ENCODE measurements at places on chromosomes 2 and 18.

GRCh38 chr2:159939946-159940345 is 122.5 kb downstream of the PLA2R1 start:
- no peak for DNase-seq

DNA sequence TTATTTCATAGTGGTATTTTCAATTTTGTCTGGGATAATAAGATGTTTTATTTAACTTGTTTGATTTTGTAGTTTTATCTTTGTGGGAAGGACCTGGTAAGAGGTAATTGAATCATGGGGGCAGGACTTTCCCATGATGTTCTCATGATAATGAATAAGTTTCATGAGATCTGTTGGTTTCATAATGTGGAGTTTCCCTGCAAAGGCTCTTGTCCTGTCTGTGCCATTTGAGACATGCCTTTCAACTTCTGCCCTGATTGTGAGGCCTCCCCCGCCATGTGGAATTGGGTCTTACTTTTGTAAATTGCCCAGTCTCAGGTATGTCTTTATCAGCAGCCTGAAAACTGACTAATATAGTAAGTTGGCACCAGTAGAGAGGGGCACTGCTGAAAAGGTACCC is 77.8 kb upstream of the ARHGAP15 start:
- no peak for DNase-seq

DNA sequence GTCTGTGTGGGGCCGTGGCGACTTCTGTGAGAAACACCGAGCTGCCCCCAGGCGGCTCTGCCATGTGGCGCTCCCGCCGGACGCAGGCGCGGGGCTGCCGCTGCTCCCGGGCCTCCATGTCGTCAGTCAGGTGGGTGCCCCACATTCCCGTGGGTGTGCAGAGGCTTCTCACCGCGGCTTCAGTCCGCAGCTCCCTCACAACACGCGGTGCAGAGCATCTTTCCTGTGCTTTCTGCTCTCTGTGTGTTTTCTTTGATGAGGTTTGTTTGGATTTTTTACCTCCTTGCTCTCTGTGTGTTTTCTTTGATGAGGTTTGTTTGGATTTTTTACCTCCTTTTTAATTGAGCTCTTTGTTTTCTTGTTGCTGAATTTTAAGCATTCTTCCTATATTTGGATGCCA is 13.0 kb downstream of the AQP12A start:
- peak; percentile 19 for DNase-seq

GRCh38 chr2:238370823-238371372 is 50.6 kb downstream of the TRAF3IP1 start:
- DNase-seq: peak; percentile 16

DNA sequence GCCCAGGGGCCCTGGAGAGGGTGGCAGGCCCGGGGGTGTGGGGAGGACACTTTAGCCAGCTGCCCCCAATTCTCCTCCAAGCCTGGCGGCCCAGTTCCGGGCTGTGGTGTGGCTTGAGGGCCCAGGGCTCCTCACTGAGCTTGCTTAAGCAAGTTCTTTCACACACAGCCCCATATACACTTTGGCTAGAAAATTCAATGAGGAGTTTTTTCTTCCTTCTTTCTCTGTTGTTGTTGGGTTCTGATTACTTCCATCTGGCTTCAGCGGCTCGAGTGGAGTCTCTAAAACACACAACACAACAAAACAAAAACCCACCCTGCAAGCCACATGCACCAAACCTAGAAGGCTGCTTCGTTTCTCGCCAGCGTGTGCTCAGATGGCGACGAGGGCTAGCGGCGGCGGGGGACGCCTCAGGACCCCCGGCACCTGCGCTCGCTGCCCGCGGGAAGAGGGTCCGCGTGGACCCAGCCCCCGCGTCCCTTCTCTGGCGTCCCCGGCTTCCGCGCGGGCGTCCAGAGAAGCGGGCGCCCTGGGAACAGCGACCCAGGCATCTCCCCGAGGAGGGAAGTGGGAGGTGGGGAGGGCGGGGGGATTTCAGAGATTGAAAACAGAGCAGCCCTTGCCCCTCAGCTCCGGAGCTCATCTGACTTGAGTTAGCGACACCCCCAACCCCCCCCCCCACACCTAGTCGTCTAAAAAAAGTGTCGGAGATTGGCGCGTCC is 577 bp upstream of the GLI2 start:
- no peak for DNase-seq

- no peak for DNase-seq
Measured at GRCh38 chr2:189047171-189047888, 73.2 kb downstream of the COL3A1 start.

GRCh38 chr2:149627111-149627801 is 39.7 kb upstream of the MMADHC start:
- DNase-seq: no peak

DNA sequence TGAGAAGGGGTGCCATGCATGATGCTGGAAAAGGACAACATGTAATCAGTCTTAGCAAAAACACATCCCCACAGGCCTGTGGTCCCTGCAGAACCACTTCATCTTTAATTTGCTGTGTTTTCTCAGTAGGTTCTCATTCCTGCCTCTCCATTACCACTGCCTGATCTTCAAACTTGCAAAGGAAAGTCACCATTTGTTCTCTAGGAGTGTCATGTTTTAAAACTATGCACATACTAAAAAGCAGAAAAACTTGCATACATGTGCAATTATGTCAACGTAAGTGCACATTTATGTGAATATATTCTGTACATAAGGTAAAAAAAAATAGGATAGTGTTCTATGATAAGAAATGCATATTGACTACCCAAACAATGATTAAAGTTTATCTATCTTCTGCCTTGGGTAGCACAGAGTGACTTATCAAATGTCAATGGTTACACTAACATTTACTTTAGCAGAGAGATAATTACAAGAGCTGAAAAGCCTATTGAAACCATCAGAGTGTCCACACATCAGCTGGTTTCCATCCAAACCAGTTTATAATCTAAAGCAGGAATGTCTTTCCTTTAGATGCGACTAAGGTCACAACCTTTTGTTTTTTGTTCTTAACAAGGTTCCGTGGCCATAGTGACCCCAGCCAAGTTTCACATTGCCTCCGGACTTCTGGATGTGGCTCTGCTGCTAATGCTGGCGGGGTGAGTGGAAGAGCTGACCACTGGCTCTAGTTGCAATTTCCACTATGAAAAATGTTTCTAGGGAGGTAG is 58.7 kb upstream of the RMDN2 start:
- no peak for DNase-seq

GRCh38 chr18:46156124-46156745 is 52.0 kb downstream of the HAUS1 start:
- DNase-seq: no peak

DNA sequence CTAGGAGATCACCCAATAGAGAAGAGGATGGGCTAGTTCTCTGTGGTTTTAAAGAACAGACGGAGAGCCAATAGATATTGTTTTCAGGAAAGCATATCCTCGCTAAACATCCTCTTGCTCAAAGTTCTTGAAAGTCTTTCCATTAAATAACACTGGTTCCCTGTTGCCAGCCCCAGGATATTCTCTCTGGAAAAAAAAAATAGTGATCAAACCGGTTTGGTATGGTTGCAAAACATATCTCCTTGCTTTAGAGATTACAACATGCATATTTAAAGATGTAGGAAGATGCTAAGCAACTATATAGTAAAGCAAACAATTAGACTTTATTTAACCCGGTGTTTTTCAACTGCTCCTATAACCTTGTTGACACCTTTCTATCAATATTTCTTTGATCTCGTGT is 211.4 kb downstream of the CMPK2 start:
- no peak for DNase-seq

GRCh38 chr2:220335591-220335915 is 708.1 kb downstream of the SLC4A3 start:
- DNase-seq: no peak

DNA sequence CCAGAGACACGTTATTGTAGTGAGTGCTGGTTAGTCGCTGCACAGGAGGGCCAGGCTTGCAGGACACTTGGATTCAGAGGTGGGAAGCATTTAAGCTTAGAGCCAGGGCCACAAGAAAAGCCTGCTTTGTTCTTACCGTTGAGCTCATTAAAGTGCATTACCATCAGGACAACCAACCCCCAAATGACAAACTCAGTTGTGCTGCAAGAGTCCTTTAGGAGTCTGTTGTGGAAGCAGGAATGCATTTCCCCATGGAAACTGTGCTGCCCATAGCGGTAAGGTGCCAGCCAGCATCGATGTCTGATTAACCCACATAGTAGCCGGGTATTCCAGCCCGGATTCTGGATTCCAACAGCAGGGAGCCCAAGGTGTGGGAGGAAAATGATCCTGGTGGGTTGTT is 23.4 kb upstream of the REEP1 start:
- DNase-seq: no peak

DNA sequence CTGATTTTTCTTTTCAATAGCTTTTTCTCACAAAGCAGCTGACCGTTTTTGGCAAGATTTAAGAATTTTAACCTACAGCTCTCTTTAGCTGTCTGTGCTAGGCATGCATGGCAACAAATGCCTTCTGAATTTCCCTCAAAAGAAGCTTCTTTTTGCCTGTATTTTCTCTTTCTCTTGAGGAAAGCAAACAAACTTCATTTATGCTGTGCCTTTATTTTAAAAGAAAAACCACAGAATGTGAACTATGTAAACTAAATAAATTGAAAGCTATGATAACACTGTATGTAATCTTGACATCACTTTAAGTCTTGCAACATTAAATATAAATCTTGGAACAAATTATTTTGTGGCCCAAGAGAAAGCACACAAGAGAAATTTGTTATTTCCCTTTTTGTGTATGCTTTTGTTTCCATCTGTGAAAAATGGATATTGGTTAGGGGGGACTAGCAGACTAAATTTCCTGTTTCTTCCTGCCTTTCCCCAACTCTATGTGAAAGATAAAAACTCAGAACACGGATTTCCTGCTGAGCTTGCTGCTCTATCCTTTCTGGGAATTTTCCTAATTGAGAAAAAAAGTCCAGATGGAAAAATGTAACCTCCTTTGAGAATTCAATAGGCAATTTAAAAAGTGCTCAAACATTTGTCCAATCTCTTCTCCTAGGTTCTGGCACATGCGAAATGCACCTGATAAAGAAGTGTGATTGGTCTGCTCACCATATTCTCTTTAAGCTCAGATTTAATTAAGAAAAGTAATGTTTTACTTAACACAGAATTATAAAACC is 20.9 kb upstream of the TFPI start:
- DNase-seq: no peak

GRCh38 chr2:70937866-70938585 is 2.3 kb downstream of the ATP6V1B1 start:
- DNase-seq: no peak

DNA sequence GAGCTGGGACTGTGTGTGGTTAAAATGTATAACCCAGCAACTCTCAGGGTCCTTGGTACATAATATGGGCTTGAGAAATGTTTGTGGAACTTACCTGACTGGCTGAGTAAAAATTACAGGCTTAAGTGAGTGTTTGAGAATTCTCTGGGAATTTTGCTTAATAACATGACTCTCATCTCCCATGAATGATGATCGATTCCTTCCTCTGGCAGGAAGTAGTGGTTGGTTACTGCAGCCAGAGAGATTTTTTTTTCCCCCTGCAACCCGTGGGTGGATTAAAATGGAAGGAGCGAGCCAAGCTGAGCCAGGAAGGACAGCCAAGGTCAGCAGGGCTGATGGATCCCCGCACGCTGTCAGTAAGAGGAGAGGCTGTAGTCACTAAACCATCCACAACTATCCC is 40.6 kb upstream of the RFX8 start:
- DNase-seq: no peak

GRCh38 chr2:204664708-204665121 is 119.4 kb downstream of the PARD3B start:
- no peak for DNase-seq

DNA sequence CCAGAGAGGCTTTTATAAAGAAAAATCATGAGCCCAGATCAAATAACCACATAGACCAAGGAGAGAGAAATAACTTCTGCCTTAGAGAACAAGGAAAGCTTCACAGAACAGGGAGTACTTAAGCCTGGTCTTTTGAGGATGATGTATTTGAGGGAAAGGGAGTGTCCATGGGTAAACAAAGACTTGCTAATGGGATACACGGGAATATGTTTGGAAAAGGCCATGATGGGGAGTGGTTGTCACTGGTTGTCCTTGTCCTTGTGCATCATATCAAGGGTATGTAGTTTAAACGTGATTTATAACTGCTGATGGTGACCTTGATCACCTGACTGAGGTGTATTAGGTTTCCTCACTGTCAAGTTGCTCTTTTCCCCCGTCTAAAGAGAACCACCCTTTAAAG is 169.9 kb downstream of the FAM210A start:
- no peak for DNase-seq

DNA sequence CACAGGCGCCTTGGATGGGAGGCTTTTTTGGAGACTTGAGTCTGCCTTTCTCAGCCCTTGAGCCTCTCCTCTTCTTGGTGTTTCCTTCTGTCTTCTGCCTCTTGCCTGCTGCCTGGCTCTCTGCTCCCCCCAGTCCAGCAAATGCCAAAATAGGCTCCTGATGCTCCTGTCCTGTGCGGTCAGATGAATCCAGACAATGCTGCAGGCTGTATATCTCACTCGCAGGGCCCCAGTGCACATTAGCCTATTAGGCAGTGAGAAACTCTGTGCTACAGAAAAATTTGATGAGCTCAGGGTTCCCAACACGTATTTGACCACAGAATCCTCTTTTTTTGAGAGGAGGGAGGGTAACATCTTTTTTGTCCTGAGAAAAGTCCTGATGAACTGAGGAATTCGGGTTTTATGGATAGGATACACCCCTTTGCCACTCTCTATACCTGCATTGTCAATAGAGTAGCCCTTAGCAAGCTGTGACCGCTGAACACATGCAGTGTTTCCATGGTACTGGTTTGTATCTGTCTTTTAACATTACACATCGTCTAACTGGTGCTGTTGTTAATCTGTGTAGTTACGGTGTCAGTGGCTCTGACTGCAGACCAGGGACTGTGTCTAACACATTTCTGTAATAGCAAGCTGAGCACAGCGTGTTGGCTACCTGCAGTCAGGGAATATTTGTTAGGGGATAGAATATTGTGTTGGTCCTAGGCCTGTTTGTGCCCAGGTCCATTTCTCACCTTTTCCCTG is 50.8 kb downstream of the FAM228A start:
- DNase-seq: no peak

GRCh38 chr2:223488814-223489213 is 113.3 kb downstream of the SCG2 start:
- DNase-seq: no peak

DNA sequence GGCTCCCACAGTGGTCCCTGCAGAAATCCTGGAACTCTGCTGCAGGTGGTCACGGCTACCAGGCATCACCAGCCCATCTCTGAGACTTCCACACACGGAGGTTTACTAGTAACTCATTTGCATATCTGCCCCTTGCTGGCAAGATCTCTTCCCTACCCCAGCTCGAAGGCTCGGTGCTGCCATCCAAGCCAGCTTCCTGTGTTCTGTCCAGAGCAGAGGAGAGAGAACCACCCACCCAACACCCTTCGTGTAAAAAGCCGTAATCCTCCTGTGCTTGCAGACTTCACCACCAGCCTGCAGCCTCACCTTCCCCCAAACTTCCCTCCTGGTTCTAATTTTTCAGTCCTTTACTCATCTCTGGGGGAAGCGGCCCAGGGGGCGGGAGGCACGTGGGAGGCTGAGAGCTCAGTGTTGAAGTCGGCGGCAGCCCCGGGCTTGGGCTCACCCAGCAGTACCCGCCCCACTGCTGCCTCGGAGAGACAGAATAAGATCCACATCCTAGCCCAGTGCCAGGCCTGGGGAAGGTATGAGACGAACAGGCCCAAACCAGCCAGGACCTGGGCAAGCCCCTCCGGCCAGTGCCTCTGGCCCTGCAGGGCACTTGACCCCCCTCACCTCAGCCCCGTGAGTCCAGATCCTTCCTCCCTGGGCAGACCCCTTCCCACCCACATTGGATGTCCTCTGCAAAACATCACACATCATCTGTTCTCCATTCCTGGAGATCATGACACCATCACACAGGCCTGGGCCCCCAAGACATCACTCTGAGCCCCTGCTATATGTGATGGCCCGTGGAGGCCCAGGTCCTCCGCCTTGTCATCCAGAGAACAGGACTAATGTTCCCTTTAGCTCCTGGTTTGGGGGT is 145.8 kb upstream of the ID2 start:
- no peak for DNase-seq
